ENCODE measurements at places on chromosomes 1 and 21. TPM values are rescaled to one million over a fixed set of nuclear protein-coding genes. Genes with fewer than 3 reads are reported as not detected.

DNA sequence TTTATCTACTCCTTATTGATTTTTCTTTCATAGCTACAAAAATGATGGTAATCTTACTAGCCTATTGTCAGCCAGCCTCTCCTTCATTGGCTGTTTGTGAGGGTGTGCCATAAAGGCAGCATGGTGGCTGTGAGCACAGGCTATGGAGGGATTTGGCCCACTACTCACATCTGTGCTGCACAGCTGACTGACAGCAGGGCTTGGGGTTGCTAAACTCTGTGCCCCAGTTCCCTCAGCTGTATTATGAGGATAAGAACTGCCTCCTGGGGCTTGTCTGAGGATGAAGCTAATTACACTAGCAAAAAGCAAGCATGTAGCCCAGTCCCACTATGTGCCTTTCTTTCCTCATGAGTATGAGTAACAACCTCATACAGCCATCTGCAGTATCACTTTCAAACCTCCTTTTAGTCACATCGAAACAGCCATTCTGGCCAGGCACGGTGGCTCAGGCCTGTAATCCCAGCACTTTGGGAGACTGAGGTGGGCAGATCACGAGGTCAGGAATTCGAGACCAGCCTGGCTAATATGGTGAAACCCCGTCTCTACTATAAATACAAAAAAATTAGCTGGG lies 66.2 kb downstream of the COQ8A start:
- no peak for DNase-seq

DNA sequence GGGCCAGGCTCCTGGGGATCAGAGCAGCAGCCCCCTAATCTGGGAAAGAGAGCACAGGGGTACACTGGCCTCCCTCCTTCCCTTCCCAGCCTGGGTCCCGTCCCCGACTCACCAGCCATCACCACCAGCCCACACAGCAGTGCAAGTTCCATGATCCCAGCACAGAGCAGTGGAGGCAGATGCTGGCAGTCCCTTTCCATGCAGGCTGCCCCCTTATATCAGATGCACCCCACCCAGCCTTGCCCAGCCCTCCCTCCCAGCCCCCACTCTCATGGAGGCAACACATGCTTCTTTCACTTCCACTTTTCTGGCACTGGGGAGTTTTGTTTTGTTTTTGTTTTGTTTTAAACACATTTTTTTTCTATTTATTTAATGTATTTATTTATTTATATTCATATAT lies at the start of gene PLA2G2D:
TSS of gene PLA2G2D (minus strand) at position 190 of the 400 bp plus-strand sequence. CDS start at position 152, 38 bp downstream.
- DNase-seq = no peak

DNA sequence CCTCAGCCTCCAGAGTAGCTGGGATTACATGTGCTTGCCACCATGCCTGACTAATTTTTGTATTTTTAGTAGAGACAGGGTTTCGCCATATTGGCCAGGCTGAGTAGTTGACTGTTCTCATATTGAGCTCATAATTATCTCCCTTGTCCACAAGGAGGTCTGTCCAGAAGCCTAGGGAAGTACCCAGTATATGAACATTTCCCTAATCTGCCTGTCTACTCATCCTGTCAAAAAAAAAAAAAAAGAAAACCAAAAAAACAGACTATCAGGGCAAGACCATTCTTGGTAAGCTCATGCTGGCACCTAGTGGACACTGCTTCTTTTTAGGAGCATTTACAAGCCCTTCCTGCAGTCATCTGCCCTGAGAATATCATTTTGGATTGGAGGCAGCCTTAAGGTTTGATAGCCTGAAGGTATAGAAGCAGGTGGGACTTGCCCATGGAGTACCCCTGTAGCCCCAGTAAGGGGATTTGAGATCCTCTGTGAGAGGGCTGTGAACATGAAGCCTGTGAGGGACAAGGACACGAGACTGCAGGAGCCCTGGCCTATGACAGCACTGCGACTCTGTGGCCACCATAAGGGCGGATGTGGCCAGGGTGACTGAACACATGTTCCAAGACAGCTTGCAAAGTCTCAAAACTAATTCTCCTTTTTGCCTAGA lies 10.8 kb upstream of the DUSP12 start:
- peak; percentile 62 for DNase-seq

- DNase-seq = no peak
Observed at GRCh38 chr1:12595757-12596006, 22.3 kb downstream of the DHRS3 start.

DNA sequence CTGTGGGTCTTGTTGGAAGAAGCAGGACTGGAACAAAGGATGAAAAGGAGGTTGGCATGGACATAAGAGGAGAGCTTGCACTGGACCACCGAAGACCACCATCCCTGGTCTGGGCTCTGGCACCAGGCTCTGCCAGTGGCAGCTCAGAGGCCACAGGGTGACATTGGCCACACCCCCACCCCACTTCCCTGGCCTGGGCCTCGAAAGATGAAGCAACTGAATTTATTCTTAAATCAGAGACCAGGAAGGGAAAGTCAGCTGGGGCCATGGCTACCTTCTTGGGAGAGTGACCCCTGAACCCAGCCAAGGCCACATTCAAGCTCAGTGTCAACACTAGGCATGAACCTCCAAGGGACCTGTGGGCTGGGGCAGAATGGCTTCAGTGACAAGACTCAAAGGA lies 4.0 kb downstream of the KLHDC7A start:
- DNase-seq = no peak

DNA sequence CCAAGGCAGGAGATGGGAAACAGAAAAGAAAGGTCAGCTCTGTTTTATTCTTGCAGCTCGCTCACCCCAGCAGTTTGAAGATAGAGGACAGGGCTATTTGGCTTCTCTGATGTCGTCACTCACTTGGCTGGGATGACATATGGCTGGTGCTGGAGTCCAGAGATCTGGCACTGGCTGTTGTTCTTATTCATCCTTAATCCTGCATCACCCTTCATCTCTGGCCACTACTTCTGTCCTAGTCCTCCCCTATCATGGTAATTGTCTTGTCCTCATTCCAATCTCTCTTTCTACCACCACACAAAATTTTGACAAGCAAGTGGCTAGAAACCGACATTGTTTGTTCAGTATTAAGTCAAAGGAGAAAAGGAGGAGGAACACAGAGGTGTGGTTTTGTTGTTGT lies 103.8 kb upstream of the PDE4B start:
- no peak for DNase-seq

- DNase-seq = no peak
Observed at GRCh38 chr1:28518745-28519341, 13.0 kb downstream of the RCC1 start.

GRCh38 chr1:180510882-180511281 lies 8.5 kb upstream of the ACBD6 start:
- no peak for DNase-seq

- DNase-seq = no peak
Observed at GRCh38 chr1:61140778-61141177, 58.4 kb downstream of the NFIA start.

GRCh38 chr1:245217853-245218608 lies 63.2 kb downstream of the KIF26B start:
- DNase-seq = no peak

DNA sequence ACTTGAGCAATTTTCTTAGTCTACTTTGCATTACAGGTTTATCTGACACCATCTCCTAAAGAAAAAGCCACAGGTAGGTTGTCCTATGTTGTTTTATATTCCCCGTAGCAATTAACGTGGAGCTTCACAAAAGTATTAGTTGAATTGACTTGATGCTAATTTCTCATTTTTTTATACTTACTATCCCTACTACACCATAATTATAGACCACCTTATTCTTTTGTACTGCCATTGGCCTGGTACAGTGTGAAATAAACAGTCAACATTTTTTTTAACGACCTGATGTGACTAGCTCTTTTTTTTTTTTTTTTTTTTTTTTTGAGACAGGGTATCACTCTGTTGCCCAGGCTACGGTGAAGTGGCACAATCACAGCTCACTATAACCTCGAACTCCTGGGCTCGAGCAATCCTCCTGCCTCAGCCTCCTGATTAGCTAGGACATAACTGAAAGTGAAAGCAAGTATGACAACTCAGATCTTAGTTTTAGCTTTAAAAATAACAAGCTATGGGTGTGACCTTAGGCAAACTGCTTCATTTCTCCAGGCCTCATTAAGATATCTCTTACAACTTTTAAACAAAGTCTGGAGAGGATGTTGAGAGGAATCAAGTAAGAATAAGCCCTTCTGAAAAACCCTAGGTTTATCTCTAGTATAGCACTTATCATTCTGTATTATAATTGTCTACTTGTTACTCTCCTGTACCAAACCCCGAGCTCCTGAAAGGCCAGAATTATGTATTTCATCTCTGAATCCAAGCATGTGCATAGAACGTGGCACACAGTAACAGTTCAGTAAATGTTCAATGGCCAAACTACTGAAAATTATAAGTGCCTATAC lies 49.5 kb downstream of the LUZP1 start:
- no peak for DNase-seq

GRCh38 chr1:89546082-89546889 lies 21.7 kb downstream of the LRRC8B start:
- DNase-seq = no peak

- peak; percentile 74 for DNase-seq
Observed at GRCh38 chr1:176717066-176717750, 254.2 kb downstream of the PAPPA2 start.

DNA sequence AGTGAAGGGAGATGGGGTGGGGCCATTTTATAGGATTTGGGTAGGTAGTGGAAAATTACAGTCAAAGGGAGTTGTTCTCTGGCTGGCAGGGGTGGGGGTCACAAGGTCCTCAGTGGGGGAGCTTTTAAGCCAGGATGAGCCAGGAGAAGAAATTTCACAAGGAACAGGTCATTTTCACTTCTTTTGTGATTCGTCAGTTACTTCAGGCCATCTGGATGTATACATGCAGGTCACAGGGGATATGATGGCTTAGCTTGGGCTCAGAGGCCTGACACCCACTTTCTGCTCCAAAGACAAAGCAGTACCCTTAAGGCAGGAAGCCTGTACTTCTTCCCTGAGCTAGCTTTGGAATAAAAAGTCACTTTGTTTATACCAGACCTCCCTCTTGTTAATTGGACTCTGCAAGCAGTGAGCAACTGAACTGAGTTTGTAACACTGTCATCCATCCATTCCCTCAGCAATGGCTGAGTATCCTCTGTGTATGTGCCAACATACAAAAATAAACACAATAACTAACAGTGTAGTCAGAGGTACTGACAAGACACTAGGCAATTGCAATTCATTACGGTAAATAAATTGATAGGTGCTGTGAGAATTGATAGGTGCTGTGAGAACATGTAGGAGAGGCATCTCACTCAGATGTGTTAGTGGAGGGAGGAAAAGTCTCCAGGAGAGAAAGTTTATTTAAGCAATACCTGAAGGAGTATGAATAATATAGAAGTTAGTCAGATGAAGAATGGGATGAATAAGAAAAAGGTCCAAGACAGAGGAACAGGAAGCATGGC lies 14.7 kb upstream of the RGS2 start:
- no peak for DNase-seq

- no peak for DNase-seq
Observed at GRCh38 chr1:3007298-3008147, 13.7 kb upstream of the ACTRT2 start.

DNA sequence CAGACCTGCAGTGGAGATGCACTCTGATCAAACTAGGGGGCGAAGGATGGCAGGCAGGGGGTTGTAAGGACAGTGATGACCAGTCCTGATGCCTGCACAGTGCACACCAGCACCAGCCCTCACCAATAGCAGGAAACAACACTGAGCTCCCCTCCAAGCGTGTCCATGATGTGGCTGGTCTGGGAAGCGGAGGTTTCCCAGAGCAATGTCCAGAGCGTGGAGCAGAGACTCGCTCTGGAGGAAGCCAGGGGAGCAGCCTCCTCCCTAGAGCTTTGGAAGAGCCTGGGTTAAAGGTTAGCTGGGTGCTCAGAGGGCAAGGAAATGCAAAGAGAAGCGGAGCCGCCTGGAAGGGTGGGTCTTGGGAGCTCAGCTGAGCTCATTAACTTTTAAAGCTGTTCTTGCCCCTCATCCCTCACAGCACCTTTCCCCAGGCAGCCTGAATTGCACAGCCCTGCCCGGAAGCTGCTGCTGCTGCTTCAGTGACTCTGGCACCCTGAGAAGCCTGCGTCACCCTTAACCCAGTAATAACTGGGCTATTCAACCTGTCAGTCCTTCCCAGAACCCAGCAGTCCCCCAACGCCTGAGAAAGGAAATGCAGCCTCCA lies 162.2 kb upstream of the RAB4A start:
- no peak for DNase-seq

GRCh38 chr1:223765719-223766340 lies 53.5 kb downstream of the CAPN2 start:
- no peak for DNase-seq

DNA sequence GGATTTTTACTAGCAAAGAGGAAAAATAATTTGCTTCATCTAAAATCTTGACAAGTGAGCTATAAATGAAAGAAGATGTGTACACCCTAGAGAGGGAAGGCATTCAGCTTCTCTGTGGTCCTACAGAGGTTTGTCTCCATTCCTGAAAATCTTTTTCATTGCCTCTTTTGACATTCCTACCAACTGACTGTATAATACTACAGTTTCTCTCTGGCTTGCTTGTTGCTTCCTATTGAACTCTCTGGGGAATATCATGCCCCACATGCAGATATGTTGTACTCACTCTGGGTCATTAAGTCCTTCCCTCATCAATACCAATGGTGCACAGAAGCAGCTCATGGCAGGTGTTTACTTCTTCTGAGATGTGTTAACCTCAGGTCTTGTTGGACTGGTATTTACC lies 371.2 kb upstream of the PLXNA2 start:
- no peak for DNase-seq

GRCh38 chr1:162357681-162358266 lies 18.9 kb downstream of the SPATA46 start:
- DNase-seq = no peak

DNA sequence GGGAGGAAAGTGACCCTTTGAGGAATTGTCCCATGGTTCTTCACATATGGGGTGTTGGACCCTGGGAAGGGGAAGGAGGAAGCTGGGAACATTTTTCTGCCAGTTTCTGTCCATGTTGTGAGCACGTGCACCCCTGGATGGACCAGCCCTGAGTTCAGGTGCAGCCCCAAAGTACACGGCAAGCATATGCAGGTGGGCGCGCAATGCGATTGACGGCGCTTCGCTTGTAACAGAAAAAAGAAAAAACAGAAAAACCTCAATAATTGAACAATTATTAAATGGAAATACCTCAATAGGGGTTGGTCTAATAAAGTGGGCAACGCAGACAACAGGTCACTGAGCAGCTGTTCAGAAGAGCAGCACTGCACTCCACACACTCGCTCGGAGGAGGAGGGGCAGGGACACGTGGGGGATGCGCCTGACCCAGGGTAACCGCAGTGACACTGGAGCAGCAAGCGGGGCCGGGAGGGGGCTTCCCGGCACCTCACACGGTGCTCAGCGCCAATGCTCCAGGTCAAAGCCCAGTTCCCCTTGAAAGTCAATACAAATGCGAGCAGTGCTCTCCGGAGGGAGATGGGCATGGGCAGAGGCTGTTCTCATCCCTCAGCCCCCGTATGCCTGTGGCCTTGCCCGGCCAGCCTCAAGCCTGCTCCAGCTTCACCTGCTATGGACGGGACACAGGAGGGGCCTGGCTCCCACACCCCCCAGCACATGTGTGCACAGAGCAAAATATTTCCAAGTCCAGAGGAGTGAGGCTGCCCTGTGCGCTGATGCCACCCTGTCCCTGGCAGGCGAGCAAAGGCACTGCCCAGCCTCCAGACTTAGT lies 6.6 kb upstream of the ACTRT2 start:
- no peak for DNase-seq

MRPL24 gene
- total RNA-seq = 65.4 TPM

SELENON gene
- total RNA-seq = 51.3 TPM

KCNE2 gene
- total RNA-seq = not detected

CFHR3 gene
- 0.28 TPM for total RNA-seq

CASZ1 gene
- total RNA-seq = 61.9 TPM

PLD5 gene
- total RNA-seq = 0.43 TPM

Measured in lung (tissue), 17 donors.